Stimulated activated CD8-positive, alpha-beta memory T cell treated with anti-CD3 and anti-CD28 coated beads, Interleukin-15, amount 100 ng/mL, for 24 hours (primary cell): ENCODE measurements at places on chromosomes 1 and 21.

- DNase-seq: no peak
Measured at GRCh38 chr1:41109310-41110197, 88.0 kb upstream of the SLFNL1 start.

DNA sequence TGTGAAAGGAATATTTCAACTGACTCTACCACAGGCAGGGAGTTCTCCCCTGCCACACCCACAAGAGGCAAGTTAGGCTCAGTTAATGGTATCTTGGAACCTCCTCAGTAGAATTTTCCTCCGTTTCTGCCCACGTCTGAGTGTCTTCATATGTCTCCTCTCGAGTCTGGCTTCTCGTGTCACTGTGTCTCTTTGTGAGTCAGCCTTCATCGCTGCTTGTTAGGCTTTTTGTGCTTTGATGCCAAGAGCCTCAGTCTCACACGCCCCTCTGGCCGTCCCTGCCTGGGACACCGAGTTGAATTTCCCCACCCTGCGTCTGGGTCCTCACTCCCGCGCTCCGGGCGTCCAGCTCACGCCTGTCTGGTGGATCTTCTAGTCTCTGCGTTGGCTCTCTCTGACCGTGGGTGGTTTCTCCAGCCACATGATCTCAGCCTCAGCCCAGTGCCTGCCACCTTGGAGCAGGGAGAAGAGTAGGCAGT lies 125.7 kb upstream of the GADD45A start:
- DNase-seq: no peak

DNA sequence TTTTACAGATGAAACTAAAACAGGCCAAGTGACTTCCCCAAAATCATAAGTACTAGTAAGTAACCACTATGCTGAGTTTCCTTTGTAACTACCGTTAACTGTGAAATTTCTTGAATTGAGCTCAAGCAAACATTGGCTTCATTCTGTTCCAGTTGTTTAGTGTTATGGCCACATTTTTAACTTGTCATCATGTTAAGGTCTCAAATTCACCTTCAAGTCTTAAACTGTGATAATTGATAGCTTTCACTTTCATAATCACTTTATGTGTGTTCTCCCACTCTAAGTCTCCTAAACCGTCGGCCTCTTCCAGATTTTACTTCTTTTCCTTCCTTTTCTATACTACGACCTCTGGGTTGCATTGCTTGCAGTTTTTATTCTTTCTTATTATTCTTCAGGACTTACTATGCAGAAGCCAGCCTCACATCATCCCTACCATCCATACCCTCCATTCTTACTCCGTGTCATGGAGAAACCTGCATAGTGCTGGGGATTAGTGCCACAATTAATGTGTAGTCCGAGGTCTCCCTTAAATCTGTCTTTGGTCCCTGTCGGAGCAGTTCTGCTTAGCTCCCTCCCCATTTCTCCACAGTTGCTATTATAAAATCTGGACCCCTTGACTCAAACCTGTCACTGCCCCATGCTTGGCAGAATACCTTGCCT lies 5.8 kb downstream of the KIF1B start:
- DNase-seq: no peak

DNA sequence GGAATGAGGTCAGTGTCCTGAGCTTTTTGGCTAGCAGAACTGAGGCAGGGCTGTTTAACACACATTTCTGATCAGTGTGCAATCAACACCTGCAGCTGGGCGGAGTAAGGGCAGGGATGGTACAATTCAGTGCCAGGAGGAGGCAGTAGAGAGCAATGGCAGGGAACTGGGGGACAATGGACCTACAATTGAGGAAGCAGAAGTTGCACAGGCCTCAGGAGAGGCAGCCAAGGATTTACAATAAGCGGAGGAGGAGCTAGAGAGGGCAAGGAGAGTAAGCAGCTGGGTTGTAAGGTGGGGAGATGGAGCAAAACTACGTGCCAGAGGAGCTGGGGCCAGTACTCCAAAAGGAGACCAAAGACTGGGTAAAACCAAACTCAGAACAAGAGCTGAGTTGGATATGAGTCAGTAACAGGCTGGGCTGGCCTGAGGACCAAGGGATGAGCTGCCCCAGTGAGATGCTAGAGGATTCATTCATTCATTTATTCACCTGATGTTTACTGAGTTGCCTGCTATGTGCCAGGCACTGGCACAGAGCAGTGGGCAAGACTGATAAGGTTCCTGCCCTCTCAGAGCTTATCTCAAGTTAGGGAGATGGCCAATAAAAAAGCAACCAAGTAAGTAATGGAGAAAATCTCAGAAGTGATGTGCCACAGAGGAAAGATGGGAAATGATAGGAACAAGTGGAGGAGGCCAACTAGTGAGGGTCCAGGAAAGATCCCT lies 10.4 kb upstream of the GALE start:
- no peak for DNase-seq

DNA sequence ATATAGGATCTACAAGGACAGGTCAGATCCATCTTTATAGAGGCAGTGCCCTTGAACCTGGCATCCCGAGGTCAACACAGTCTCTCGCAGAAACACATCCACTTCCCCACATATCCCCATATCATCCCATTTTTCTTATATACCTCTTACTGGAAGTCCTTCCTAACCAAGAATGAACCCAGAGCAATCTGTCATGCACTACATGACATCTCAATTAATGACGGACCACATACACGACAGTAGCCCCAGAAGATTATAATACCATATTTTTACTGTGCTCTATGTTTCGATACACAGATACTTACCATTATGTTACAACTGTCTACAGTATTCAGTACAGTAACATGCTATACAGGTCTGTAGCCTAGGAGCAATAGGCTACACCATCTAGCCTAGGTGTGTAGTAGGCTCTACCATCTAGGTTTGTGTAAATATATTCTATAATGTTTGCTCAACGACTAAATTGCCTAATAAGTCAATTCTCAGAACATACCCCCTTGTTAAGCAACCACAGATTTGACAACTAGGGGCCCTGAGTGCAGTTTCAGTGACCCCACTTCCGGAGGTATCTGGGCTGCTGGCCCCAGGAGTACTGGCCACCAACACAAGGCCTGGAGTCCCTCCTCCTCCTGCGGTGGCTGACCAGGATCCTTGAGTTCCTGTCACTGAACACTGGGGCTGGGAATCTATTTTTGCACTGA lies 28.1 kb downstream of the PTPN14 start:
- no peak for DNase-seq

DNA sequence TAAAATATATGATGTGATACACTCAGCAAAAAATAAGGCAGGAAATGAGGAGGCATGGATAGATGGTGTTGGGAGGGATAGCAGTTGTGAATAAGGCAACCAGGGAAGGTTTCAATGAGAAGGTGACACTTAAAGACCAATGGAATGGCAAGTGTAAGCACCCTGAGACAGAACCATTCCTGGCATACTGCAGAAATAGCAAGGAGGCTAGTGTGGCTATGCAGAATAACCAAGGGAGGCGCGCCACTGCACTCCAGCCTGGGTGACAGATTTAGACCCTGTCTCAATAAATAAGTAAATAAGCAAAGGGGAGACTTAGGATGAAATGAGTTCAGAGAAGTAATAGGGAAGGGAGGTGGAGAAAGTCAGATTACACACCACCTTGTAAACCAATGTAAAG lies 113.9 kb downstream of the TOMM20 start:
- DNase-seq: no peak

- no peak for DNase-seq
Measured at GRCh38 chr1:89873288-89873687, 52.5 kb downstream of the LRRC8D start.

DNA sequence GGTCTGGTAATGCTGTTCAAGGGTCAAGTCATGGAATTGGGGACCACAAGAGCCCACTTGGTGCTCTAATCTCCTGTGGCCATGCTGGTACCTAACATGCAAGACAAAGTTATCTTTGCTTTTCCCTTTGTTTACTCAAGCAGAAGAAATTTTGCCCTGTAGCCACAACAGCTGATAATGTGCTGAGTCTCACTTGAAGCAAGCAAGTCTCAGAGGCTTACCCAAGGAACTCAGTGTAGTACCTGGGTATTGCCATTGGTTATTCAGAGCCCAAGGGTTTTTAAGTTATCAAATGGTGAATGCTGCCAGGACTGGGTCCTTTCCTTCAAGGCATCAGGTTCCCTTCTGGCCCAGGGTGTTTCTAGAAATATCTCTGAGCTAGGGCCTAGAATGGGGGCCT lies 198.9 kb upstream of the RNPC3 start:
- DNase-seq: no peak

GRCh38 chr1:14778898-14779865 lies 180.7 kb downstream of the KAZN start:
- DNase-seq: no peak
